ENCODE measurements at places on chromosomes 5 and 9.

- no peak for DNase-seq
Measured at GRCh38 chr5:95967236-95967635, 5.6 kb upstream of the ELL2 start.

DNA sequence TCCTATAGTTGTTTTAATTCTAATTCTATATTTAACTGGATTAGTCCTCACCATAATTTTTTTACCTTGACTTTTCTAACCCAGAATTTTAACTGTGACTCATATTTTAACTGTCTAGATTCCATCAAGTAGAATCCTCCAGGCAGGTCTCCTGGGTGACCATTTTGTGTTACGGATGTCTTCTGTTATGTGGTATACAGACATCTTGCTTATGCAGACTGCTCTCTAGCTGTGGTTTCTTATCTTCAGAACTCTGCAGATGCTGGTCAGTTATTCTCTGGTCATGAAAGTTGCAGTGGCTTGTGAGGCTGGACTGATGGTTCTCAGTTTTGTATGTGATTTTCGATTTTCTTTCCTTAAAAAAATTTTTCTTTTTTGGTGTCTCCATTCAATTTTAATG, 139.4 kb downstream of the ATG10 start:
- DNase-seq: no peak

DNA sequence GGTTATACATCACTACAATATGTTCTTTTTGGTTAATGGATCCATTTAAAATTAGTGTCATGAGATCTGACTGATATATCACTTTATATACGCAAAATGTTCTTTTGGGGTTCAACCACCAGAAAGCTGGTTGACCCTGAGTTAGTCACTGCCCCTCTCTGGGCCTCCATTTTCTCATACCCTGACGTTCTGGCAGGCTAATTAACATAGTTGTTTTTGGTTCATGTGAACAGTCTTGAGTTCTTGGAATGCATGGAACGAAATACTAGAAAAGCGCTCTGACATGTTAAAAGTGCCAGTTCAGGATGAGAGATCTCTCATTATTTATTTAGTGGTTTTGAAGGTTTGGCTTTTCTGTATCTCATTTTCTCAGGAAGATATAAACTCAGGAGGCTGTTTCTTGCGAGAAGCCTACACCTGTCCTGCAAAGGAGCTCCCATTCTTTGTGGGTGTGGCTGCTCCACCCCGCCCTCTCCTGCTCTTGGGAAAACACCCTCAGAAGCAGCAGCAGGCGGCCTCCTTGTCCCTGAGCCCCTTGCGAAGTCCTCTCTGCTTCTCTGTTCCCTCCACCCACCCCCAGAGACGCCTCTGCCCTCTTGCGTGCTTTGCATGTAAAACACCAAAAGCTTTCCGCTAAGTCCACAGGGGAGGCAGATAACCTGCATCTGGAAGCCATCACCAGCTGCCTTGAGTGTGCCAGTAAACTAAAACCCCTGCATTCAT, 302.4 kb upstream of the PANK3 start:
- no peak for DNase-seq

DNA sequence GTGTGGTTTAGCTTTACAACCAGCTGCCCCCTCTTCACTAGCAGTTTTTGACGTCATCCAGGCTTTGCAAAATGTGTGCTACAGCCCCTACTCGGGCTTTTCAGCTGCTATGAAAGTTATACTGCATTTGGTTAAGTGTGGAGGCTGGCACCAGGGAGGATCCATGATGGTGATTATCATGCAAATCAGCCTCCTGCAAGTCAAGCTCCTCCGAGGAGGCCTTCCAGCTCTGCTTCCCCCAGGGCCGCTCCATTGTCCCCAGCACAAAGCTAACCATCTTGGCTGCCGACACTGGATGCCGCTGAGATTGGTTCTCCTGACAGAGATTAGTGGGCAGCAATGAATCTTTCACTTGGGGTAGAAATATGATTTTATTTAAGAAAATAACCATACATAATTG, 159.6 kb downstream of the NR2F1-AS1 start:
- no peak for DNase-seq

DNA sequence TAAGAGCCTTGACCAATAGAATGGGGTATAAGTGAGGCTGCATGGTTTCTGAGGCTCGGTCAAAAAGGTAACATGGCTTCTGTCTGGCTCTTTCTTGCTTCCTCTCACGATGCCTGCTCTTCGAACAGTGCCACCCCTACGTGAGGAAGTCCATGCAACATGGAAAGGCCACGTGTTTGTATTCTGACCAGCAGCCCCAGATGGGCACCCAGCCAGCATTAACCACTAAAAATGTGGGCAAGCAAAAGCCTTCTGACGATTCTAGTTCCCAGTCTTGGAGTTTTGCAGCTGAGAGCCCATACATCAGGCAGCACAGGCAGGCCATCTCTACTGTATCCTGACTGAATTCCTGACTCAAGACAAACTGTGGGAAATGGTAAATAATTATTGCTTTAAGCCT, 24.2 kb upstream of the NREP start:
- DNase-seq: no peak

GRCh38 chr9:92033307-92033706, 81.9 kb downstream of the SPTLC1 start:
- no peak for DNase-seq

DNA sequence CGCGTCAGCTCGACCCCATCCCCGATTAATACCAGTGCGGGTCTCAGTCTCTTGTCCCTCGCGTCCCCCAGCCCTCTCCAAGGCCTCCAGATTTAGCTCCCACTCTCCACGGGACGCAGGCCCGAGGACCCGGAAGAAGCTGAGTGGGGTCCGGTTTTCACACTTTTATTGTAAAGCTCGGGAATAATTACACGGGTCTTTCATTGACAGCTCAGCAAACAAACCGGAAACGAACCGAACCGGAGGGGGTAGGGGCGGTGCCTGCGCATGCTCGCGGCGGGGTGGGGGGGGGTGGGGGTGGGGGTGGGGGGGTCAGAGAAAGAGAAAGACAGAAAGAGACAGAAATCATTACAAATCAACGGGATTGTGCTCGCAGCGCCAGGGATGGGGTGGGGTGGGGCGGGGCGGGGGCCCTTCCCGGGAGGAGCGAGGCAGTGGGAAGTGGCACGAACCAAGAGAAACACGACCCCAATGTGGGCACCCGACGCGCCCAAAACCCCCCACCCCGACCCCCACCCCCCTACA, 27.9 kb downstream of the PCDH1 start:
- no peak for DNase-seq

DNA sequence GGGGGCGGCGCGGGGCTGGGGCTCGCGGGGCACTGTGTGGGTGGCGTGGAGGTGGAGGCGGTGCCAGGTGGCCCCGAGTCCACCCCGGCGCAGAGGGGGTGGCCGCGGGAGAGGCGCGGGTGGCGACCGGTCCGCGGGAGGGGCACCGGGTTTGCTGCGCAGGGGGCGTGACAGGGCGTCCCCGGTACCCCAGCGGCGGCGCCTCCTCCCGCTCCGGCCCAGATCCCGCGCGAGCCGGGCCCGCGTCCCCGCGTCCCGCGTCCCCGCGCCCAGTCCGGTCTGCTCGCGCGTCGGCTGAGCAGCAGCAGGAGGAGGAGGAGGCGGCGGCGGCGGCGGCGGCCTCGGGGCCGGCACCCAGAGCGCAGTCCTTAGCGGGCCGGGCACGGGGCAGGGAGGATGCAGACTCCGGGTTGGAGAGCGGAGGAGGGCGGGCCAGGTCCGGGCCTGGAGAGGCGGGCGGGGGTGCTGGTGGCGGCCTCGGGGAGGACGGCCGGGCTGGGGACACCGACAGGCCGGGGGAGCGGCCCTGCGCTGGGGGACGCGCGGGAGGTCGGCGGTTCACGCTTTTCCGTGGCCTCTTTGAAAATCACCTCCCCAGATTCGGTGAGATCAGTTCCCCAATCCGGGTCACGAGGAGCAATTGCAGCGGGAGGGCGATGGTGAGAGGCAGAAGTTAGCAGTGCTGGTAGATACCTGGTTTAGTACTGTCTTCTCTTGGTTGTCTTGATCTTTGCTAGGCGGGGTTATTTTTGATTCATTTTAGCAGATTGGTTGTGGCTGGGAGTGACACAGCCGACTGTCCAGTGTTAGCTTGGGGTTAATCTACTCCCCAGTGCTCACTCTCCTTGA, 1.7 kb downstream of the TRIO start:
- no peak for DNase-seq

- DNase-seq: no peak
Measured at GRCh38 chr5:170792878-170793277, 9.4 kb downstream of the GABRP start.

GRCh38 chr5:177336603-177337494, 14.6 kb downstream of the LMAN2 start:
- no peak for DNase-seq

- DNase-seq: no peak
Measured at GRCh38 chr5:139762615-139763170, 32.9 kb upstream of the PSD2 start.

DNA sequence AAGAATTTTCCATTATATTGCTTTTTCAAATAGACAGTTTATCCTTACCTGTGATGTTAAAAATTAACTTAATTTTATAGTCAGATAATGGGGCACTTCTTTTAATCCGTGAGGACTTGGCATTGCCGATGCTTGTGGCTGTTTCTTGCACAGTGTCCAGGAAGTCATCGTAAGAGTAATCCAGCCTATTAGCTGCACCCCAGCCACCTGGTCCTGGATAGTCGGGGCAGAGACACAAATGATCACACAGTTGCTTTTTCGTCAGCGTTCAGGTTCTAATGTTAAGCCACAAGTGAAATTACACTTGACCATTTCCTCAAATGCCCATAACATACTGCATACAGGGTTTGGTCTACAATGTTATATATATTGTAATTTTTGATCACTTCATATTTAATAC, 107.4 kb downstream of the SVEP1 start:
- no peak for DNase-seq

DNA sequence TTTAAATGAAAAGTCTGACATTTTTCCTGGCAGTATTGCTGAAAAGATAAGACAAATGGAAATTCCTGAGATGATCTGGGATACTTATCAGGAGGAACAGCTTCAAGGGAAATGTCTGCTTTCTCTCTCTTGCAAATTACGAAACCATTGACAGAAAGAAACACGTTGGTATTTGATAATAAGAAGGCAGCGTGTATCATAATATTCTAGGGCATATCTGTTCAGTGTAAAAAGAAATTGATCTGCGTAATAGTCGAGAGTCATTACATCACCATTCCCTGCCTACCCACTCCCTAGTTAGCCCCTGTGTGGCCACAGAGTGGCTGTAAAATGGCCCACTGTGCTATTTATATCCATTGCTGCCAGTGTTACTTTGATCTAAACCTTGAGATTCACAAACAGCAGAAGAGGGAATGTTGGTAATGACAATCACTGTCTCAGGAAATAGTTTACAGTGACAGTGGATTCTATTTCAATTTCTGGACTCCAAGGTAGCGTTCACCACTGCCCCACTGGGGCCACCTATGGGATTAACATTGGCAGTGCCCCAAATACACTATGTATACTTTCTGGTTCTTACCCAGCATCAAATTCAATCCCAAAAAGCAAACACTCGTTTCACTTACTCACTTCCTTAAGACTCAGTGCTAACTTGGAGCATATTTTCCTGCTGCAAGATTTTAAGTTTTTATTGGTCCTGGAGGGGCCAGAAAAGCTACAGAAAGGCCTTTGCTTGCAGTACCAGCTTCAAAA, 133.4 kb upstream of the GAS1 start:
- DNase-seq: no peak

DNA sequence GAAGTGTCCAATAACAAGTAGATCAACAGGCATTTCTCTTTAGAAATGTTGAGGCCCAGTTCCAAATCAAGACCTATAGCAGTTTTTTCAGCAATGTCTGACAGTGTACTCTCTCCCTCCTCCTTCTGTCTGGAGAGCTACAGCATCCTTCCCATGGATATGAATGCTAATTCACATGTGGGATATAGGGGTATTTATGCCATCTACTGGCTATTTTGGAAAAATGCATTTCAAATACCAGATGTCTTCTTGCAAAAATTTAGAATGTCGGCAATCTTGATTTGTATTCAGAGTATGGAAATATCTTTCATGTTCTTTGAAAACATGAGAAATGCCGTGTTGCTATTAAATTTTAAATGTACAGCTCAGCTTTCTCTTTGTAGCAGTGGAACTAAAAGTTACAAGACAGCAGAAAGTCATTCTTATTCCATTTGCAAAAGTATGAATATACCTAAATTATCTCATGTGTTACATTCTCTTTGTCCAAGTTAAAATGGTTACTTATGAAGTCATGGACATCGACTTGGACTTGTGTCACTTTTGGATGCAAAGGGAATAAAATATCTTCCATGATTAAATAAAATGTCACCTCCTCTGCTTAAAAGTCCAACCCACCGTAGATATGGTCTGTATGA, 647.8 kb downstream of the TAF11L14 start:
- no peak for DNase-seq

DNA sequence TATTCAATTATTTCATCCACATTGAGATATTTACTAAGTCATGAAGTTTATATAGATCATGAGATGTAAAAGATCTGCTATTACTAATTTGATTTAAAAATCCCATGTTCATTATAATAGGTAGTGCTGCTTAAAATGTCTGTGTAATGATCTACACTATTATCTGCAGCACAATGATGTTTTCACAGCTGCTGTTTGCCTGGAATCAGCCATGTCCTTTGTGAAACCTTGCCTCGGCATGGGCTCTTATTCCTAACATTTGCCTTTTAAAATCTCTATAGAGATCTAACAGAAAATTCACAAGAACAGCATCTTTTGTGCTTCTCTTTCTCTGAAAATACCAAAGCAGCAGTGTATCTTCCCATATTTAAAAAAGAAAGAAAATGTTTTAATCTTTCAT, 444.6 kb downstream of the PTPRD start:
- DNase-seq: no peak

- no peak for DNase-seq
Measured at GRCh38 chr9:13841746-13842462, 472.0 kb downstream of the NFIB start.

DNA sequence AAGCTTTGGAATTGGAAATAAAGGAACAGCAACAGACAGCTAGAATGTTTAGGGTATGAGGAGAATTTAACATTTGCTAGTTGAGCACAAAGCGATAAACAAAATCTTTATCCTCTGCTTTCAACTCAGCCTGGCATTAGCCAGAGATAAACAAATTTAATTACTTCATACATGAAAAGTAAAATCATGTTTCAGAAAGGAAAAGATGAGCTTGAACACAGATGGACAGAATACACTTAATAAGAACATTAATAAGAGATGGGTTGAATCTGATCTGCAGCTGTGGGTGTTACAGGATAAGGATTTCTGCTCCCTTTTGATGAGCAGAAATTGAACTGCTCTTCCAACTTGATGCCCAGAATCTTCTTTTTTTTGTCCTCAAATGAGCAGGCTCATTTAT, 275.2 kb downstream of the CSNK1G3 start:
- no peak for DNase-seq

DNA sequence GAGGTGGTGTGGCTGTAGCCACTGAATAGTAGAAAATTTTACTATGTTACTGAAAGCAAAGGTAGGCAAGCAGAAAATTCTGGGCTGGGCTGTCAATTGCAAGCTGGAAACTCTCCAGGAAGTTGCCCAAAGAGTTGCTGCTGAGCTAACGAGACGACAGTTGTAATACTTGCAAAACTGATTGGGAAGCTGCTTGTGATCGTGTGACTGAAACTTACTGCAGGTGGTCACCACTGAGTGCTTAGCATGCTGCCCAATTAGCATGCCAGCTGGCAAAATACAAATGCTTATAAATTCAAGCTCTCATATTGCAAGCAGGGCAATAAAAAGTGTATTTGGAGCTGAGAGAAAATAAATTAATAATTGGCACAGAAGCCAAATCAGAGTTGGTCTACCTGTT, 758.5 kb upstream of the EDIL3 start:
- no peak for DNase-seq

GRCh38 chr5:166499447-166500240, 1791.8 kb upstream of the WWC1 start:
- DNase-seq: no peak
